Renal cortex interstitium (tissue), 15 donors: ENCODE measurements at places on chromosomes 7 and 10. TPM values are rescaled to one million over a fixed set of nuclear protein-coding genes. Genes with fewer than 3 reads are reported as not detected.

Gene SPDYE1
- polyA plus RNA-seq: 0.80 TPM

GRCh38 chr7:85078181-85078580, 108.7 kb downstream of the SEMA3D start:
- no peak for DNase-seq

- DNase-seq: no peak
Measured at GRCh38 chr10:14560274-14560673, 214.4 kb downstream of the FAM107B start.

GRCh38 chr7:122679813-122680212, 19.1 kb downstream of the RNF133 start:
- no peak for DNase-seq

GRCh38 chr10:59454171-59454919, 92.0 kb upstream of the FAM13C start:
- DNase-seq: no peak

- no peak for DNase-seq
Measured at GRCh38 chr7:131546126-131546525, 10.3 kb downstream of the PODXL start.

- no peak for DNase-seq
Measured at GRCh38 chr7:26588511-26588910, 275.9 kb downstream of the SKAP2 start.

GRCh38 chr10:8138471-8138870, 84.0 kb downstream of the GATA3 start:
- DNase-seq: no peak
